ENCODE measurements at places on chromosomes 2 and 18.

GRCh38 chr2:54760310-54760709 lies 36.8 kb downstream of the EML6 start:
- no peak for DNase-seq

DNA sequence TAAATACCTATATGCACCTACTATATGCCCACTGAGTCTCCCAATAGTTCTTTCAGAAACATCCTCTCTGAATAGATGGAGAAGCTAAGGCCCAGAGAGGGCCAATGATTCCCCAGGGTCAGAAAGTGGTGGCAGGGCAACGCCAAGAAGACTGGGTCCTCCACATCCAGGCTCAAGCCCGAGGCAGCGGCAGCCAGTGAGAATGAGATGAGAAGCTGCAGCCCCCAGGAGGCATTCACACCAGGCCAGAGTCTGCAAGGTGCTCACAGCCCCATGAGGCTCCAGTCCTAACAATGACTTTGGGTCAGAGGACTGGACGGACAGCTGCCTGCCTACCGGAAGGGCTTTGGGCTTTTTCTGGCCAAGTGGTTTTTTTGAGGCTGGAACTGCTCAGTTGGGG lies 3.5 kb downstream of the TEX261 start:
- DNase-seq: no peak

GRCh38 chr2:121771976-121772742 lies 16.7 kb downstream of the TSN start:
- no peak for DNase-seq

DNA sequence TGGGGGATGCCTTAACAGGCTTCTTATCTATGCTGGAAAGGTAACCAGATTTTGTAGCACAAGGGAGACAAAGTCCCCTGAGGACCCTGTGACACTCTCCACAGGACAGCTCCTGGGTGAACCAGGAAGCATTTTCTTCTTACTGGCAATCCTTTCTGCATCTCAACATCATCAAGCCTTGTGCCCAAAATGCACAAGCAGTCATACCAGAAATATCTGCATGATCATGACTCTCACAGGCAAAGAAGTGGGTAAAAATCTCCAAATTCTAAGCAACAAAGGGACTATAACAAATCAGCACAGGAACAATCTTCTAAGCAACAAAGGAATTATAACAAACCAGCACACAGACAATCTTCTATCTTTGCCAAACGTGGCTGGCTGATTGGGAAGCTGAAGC lies 99.1 kb upstream of the CD226 start:
- no peak for DNase-seq

DNA sequence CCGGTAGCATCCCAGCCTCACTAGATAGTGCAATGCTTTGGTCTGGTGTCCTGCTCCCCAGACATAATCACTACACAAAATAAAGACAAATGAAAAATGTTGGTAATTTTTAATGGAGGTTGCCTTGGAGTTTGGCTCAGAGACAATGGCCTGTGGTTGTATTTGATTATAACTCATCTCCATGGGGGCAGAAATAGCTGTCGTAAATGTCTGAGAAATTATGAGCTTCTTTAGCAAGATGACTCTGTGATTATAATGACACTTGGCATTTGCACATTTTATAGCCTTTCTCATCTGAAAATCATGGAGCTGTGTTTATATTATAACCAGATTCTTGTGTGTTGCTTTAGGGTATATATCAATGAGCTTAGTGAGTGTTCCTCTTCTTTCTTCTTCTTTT lies 1779.7 kb upstream of the CELF4 start:
- DNase-seq: no peak

- no peak for DNase-seq
Measured at GRCh38 chr2:100627330-100628300, 64.8 kb downstream of the PDCL3 start.

DNA sequence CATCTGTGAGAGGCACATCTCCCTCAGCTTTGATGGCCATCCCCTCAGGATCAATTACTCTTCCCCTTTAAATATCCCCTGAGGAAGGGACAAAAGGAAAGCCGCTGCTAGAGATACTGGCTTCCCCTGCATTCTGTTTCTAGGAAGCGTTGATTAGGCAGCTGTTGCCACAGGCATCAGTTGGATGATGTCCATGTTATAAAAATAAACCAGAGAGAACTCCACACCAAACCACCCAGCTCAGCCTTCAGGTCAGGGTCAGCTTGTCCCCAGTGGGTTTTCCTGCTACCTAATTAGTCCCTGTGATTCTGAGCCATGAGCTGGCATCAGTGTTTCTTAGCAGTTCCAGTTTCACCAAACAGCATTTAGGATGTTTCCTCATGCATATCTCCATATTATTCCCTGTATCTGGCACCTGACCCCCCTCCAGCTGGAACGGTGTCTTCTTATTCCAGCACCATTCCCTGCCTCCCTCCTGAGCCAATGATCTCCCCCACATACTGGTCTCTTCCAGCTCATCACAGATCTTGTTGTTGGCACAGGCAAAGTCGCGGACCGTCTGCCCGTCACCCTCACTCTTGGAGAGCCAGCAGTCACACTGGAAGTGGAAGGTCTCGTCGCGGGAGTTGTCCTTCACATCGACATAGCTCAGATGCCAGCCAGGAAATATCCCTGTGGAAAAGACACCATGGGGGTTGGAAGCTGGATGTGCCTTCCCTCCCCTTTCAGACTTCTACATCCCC lies 168.4 kb downstream of the LOXHD1 start:
- no peak for DNase-seq

DNA sequence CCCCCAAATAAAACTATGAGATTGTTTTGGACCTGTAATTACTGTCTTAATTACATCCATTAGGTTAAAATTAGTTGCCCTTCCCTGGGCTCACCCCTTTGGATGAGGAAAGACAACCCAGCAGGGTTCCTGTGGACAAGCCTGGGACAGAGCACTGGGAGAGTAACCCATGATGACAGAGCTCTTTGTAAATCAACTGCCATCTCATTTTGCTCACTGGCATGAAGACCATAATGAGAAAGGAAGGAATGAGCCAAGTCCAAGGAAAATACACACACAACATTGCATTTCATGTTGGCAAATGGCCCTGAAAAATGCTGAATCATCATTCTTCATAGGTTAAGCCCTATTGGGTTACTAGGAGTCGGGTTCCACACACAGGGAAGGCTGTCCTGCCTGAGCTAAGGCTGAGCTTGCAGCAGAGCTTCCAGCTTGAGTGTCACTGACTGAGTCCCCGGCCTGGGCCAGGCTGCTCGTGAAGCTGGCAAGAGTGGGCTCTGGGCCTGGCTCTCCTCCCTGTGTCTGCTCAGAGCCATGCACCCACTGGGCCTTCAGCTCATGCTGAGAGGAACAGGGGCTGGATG lies 94.1 kb upstream of the ACAA2 start:
- DNase-seq: no peak

DNA sequence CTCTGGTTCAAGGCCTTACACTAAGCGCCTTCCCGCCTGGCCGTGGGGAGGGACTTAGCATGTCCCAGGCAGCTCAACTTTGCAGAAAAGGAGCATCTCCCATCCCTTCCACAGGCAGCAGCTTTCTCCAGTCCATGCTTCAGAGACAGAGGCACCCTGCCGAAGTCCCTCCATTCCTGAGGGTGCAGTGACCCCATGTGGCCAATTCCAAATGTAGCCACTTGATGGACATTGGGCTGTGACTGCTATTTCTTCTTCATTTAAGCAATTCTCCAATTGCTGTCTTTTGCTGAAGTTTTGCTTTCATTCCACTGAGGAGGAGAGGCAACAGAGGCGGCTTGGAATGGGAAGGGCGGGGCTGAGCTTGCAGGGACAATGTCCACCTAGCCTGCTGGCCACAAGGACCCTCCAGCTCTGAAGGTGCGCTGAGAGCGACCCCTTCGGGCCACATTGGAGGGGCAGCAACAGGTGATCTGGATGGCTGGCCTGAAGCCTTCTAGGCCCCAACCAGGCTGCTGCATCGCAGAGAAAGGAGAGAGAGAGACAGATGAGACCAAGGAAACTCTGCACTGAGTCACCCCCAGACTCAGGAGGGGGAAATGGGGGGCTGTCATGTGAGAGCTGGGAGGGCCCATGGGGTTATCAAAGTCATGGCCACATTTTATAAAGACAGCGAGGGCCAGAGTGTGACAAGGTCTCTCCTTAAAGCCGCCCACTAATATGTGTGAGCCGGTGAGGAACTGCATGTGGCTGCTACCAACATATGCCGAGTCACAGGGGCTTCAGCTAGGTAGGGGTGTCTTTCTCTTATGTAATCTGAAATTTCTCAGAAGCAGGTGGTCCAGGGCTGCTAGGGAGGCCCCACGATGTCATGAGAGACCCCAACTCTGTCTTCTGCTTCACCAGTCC lies 61.3 kb downstream of the LONRF2 start:
- peak; percentile 76 for DNase-seq

DNA sequence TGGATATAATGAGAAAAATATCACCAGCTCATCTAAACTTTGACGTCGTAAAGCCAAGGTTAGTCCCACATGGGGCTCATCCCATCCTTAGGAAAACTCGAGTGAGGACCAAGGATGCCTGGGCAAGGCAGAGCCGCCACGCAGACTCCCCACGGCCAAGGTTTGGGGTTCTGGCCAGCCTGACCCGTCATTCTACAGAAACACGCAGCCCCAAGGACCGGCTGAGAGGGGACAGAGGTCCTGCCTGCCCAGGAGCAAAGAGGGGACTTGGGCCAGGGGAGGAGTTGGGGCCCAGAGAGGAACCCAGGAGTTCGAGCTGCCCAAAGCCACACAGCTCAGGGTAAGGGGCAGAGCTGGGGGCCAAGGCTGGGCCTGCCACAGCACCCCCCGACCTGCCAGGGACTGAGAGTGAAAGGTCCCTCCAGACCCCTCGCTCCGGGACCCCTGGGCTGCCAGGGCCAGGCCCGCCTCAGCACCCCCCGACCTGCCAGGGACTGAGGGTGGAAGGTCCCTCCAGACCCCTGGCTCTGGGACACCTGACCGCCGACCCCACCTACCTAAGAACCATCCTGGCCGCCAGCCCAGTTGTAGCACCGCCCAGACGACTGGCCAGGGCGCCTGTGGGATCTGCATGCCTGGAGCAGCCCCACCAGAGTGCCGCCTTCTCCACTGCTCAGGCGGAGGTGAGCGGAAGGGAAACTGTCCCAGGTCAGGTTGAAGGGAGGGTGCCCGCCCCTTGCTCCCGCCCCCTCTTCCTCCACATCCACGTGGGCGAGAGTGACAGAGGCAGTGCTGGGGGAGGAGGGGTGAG lies at the start of gene PDCD1:
PDCD1 (minus strand) TSS at position 689 of the 811 bp plus-strand sequence; CDS start at position 633, 56 bp downstream.
- DNase-seq: no peak

- DNase-seq: no peak
Measured at GRCh38 chr18:23038712-23039111, 96.6 kb upstream of the CABLES1 start.

DNA sequence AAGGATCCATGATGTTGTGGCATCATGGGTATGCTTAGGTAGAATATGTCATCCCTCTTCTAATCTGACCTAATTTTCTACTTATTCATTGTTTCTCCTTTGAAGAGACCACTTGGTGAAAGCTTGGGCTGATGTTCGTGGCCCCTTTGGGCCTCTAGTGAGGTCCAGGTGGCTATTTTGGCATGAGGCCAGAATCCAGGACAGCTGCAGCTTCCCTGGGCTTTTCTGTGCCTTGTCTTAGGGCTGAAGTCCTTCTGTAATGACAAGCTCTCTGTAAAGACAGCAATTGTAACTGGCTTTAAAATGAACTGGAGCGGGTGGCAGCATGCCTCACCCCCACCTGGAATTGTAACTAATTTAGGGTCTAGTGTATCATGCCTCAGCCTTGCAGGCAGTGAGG lies 15.6 kb upstream of the MC2R start:
- DNase-seq: no peak

GRCh38 chr2:102790091-102790455 lies 28.2 kb downstream of the TMEM182 start:
- DNase-seq: no peak

DNA sequence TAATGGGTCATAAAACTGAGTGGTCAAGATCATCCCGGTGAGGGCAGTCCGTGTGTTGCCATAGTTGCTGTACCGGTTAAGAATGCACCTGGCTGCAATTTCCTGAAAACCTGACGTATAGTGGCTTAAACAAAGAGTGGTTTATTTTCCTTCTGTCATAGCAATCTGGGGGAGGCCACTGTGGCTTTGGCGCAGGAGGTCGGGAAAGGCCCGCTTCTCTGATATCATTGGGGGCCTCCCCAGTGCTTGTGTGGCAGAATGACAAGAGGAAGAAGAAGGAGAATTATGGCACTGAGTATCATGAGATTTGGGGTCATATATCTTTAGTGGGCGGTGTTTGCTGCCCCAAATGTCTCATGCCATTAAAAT lies 4.4 kb downstream of the C2orf92 start:
- DNase-seq: no peak

GRCh38 chr18:44709307-44710126 lies 28.8 kb downstream of the SETBP1 start:
- no peak for DNase-seq

- no peak for DNase-seq
Measured at GRCh38 chr2:82875858-82876257, 1583.2 kb downstream of the SUCLG1 start.

DNA sequence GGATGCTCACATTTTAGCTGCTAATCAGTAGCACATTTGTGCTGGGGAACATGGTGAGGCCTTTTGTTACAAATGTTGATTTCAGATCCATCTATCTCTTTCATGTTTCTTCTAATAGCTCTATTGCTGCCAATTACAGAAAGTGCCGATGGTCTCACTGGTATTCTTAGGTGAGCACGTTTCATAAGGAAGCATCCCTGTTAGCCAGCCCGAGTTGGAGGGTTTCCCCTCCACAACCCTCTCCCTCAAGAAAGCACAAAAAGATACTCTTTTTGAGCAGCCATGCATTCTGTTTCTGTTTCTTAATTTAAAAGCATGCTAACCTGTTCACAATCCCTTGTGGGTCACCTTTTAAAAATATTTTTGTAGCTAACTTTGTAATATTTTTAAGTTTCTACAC lies 30.8 kb upstream of the ST8SIA5 start:
- DNase-seq: no peak

DNA sequence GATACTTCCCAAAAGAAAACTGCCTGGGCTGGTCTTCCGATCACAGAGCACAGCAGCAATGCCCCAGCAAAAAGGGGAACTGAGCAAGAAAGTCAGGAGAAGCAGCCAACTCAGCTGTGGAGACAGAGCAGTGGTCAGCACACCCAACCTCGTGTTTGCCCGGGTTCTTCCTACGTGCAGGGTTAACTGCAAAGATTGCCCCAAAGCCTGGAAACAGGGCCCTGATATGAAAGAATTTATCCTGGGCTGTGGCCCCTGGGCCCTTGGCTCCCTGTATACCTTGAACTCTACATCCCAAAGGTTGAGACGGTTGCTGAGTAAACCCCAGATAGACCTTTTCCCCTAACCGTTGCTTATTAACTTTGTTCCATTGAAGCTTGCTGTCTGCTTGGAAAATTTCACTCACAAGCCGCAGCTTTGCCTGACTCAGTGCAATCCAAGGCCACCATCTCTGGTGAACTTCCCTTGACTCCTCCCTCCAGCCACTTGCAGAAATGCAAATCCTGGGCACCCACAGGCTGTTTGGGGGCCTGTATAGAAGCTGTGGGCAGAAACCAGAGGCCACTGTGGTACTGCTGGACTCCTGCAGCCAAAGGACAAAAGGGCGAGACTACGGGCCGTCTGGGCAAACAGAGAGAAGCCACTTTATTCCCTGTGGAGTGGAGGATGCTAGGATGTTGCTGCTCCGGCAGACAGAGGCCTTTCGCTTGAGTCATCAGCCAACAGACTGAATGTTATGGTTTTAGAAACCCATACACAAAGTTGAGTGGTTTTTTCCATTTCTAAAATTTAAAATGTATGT lies 18.2 kb downstream of the NRP2 start:
- DNase-seq: no peak

Measured in amygdala (tissue), 56 donors.